ENCODE measurements at places on chromosomes 4 and X.
A peak's percentile ranks its signal among the peaks of the same experiment; 100 is the strongest.

DNA sequence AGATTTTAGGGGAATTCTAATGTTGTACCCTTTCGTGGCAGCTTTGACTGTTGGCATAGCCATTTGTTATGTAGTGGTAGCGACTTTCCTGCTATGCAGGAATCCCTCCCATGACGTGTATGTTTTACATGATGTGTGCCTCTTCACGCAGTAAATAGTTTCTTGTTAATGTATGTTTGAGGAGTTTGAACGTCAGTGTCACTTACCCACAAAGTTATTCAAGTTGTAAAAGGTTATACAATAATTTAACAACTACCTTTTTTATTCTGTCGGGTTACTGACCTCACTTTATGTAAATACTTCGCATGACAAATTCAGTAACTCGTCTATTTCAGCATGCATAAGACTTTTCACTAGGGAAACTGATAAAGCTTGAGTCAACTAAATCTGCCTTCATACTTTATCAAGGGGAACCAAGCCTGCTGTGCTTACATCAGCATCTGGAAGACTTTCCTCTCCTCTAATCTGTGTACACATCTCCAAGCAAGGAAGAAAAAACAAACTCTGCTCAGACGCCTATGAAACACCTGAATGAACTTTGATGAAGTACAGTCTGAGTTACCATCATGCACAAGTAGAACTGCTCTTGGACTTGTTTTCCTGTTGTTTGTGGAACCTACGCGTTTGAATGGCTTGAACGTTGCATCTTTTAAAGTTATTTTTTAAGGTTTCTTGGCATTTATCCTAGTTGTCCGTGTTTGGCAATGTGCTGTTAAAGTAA is 61.2 kb downstream of the SLC9A6 start:
- DNase-seq: no peak

DNA sequence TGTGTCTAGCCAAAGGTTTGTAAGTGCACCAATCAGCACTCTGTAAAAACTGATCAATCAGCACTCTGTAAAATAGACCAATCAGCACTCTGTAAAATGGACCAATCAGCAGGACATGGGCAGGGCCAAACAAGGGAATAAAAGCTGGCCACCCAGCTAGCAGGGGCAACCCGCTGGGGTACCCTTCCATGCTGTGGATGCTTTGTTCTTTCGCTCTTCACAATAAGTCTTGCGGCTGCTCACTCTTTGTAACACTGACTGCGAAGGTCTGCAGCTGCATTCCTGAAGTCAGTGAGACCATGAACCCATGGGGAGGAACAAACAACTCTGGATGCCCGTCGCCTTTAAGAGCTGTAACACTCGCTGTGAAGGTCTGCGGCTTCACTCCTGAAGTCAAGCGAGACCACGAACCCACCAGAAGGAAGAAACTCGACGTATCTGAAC is 14.3 kb downstream of the HNRNPDL start:
- DNase-seq: no peak

GRCh38 chr4:126086041-126086440 is 771.3 kb downstream of the FAT4 start:
- no peak for DNase-seq

DNA sequence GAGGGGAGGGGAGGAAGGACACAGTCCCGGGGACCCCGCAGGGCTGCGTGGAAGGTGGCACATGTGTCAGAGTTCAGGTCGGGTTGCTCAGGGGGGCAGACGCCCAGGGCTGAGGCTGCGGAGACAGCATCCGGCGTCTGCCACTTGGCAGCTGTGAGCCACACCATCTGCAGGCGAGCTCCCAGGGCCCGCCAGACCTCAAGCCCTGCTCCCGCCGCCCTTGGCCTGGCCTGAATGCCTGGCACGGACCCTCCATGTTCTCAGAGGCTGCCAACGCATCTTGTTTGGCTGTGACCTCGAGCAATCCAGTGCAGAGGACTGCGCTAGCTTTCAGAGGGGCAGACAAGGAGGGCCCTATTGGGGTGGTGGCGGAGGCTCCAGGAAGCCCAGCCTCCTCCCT is 5.1 kb downstream of the BGN start:
- peak; percentile 20 for DNase-seq

- DNase-seq: no peak
Measured at GRCh38 chrX:576904-577560, 53.6 kb upstream of the SHOX start.

GRCh38 chr4:55184600-55185523 is 59.5 kb upstream of the KDR start:
- DNase-seq: peak; percentile 86
